T-cell (primary cell): ENCODE measurements at places on chromosomes 13 and 19. TPM values are rescaled to one million over a fixed set of nuclear protein-coding genes. Genes with fewer than 3 reads are reported as not detected.

GRCh38 chr13:35995136-35995535 is 136.0 kb downstream of the DCLK1 start:
- peaks cover 2% of the 10 kb centered on the region for H3K27me3 ChIP-seq
- H3K27ac ChIP-seq: no peak overlapping the region
- no peak overlapping the region for H3K4me3 ChIP-seq
- no peaks in the 10 kb centered on the region for H3K36me3 ChIP-seq
- no peaks in the 10 kb centered on the region for H3K4me1 ChIP-seq

Gene FGF22
- total RNA-seq: 0.35 TPM

Gene BRME1
- 1.7 TPM for total RNA-seq

- no peak overlapping the region for H3K4me3 ChIP-seq
- no peak overlapping the region for H3K27ac ChIP-seq
- DNase-seq: no peak
- H3K36me3 ChIP-seq: no peaks in the 10 kb centered on the region
Observed at GRCh38 chr13:83221813-83222241, 660.4 kb downstream of the SLITRK1 start.

Gene INSL3
- total RNA-seq: 8.9 TPM

DNA sequence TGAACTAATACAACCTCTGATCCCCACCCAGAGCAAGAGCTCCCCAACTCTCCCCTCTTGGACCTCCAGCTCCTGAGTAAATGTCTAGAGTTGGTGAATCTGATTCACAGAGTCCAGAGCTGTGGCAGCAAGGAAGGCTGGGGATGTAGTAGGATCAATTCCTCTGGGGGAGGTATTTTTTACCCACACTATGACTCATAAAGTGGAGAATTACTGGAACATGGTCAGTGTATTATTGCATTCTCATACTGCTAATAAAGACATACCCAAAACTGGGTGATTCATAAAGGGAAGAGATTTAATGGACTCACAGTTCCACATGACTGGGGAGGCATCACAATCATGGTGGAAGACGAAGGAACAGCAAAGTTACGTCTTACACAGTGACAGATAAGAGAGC is 496.7 kb downstream of the EFNB2 start:
- H3K4me1 ChIP-seq: no peaks in the 10 kb centered on the region
- no peaks in the 10 kb centered on the region for H3K27me3 ChIP-seq
- DNase-seq: no peak
- no peak overlapping the region for H3K4me3 ChIP-seq

- H3K36me3 ChIP-seq: no peaks in the 10 kb centered on the region
- DNase-seq: no peak
- H3K4me3 ChIP-seq: no peak overlapping the region
- no peaks in the 10 kb centered on the region for H3K27me3 ChIP-seq
- no peak overlapping the region for H3K27ac ChIP-seq
Observed at GRCh38 chr13:35903075-35903474, 228.1 kb downstream of the DCLK1 start.

GRCh38 chr13:39956036-39956435 is 300.6 kb downstream of the COG6 start:
- H3K4me1 ChIP-seq: peaks cover 16% of the 10 kb centered on the region
- no peak overlapping the region for H3K27ac ChIP-seq
- no peaks in the 10 kb centered on the region for H3K27me3 ChIP-seq

Gene MEIS3
- total RNA-seq: not detected
